ENCODE measurements at places on chromosomes 2 and 18. TPM values are rescaled to one million over a fixed set of nuclear protein-coding genes. Genes with fewer than 3 reads are reported as not detected.

GRCh38 chr2:241637795-241638660, 535 bp downstream of the ATG4B start:
- no peak for DNase-seq

CRACDL gene
- 3.3 TPM for total RNA-seq

ZDBF2 gene
- total RNA-seq: 38.1 TPM

DNA sequence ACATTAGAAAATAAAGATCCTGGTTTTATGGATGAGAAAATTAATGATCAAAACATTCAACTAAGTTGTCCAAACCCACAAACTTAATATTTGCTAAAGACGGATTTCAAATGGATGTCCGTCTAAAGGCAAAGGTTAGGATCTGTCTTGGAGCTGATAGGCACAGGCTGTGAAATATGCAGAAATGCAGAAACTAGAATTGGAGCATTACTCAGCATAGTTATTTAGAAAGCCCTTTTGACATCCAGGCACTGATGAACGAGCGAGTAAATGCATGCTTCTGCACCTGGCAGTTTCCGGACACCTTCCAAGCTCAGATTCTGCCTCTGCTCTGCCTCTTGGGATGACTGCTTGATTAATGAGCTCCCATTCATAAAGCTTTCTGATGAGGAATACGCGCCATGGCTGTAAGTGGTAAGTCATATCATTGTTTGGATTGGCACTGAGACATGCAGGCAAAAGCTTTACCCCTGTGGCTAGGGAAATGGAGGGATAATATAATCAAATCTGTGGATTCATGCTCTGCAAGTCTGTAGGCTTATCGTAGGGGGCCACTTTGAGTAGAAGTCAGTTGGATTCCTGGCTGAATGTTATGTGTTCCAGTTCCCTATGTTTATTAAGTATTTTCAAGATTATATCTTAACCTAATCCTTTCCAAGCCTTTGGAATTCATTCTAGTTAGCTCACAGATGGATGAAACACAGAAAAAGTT, 2176.3 kb upstream of the CELF4 start:
- DNase-seq: no peak

DNA sequence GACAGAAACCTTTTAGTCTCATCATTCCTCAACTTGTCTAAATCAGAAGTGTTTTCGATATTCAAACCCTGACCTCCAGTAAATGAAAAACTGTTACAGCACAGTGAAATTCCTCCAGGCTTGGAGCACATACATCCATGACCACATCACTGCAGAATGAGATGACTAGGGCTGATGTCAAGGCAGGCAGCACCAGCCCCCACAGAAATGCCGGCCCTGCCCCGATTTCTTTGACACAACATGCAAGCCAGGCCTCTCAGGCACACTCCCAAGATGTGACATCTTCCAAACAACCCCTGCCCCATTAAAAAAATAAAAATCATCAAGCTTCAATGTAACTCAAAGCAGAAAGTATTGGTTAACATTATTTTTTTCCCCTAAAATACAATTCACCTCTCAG, 103.3 kb downstream of the CTAGE1 start:
- no peak for DNase-seq

- DNase-seq: no peak
Measured at GRCh38 chr2:159439421-159439820, 152.9 kb upstream of the WDSUB1 start.

All from endothelial cell (in vitro differentiated cells).